ENCODE measurements at places on chromosomes 4 and X.
A peak's percentile ranks its signal among the peaks of the same experiment; 100 is the strongest.

GRCh38 chrX:42771506-42772335 lies 6.2 kb downstream of the PPP1R2C start:
- no peak for DNase-seq

DNA sequence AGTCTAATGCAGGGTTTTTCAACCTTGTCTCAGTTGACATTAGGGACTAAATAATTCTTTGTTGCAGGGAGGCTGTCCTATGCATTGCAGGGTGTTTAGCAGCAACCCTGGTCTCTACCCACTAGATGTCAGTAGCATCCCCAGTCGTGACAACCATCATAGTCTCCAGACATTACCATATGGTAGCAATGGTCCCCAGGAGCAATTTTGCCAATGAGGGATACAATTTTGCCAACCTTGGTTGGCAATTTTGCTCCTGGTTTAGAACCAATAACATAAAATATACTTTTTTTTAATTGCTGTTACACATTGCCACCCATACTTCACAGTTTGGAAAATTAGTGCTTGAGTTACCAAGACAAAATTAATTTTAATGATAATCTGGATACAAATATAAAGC lies 6.0 kb downstream of the EREG start:
- no peak for DNase-seq

GRCh38 chr4:8468746-8469535 lies 28.4 kb downstream of the TRMT44 start:
- DNase-seq = no peak

- DNase-seq = no peak
These were observed 939.8 kb downstream of the GLUD2 start for GRCh38 chrX:121987163-121987562.

DNA sequence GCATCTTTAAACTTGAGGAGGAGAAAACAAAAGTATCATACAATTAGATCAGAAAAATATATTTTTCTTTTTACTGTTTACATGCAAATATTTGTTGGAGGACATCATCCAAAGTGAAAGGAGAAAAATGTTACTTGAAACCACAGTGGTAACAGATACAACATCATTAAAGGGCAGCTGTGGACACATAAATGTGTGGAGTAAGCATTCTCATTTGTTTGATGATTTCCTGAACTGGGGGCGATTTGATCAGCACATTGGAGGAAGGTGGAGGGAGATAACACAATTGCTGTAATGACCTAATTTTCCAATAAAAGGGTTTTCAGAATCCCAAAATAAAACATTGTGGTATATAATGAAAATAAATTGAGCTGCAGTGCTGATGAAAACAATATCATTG lies 314.5 kb upstream of the HS3ST1 start:
- no peak for DNase-seq

- DNase-seq = peak; percentile 66
These were observed 12.0 kb downstream of the SHOX start for GRCh38 chrX:642436-643240.

DNA sequence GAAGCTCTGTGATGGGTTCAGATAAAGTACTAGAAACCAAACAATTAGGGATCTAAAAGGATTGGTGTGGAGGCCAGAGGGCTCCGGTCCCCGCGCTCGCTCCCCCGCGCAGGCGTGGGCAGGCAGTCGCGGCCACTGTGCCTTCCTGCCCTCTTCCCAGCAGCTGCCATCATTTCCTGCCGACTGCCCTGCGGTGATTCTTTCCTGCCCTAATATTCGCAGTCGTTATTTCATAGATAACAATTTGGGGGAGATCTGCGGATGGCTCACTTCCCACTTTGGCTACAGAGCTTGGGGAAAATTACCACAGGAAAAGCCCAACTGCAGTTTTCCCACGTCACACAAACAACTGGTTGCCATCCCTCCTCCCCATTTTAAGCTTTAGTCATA lies 2.2 kb downstream of the GRIA2 start:
- DNase-seq = no peak

- DNase-seq = no peak
These were observed 63.7 kb upstream of the CAMK2D start for GRCh38 chr4:113825272-113825671.

DNA sequence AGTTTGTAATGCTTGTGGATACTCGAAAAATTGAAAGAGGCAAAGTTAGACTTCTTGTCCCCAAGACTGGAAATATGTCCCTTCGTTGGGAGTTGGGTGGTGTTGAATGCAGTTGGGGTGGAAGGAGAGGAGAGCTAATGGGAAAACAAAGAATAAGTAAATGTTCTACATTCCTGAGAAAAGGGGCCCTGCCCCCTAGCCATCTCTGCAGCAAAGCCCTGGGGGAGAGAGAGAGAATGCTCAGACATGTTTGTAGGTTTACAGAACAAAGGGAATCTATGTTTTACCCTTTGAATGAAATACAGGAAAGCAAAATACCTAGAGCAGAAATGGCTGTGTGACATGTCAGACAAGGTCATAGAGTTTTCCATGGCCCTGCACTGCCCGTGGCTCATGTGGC lies 88.1 kb downstream of the RASL11B start:
- no peak for DNase-seq

DNA sequence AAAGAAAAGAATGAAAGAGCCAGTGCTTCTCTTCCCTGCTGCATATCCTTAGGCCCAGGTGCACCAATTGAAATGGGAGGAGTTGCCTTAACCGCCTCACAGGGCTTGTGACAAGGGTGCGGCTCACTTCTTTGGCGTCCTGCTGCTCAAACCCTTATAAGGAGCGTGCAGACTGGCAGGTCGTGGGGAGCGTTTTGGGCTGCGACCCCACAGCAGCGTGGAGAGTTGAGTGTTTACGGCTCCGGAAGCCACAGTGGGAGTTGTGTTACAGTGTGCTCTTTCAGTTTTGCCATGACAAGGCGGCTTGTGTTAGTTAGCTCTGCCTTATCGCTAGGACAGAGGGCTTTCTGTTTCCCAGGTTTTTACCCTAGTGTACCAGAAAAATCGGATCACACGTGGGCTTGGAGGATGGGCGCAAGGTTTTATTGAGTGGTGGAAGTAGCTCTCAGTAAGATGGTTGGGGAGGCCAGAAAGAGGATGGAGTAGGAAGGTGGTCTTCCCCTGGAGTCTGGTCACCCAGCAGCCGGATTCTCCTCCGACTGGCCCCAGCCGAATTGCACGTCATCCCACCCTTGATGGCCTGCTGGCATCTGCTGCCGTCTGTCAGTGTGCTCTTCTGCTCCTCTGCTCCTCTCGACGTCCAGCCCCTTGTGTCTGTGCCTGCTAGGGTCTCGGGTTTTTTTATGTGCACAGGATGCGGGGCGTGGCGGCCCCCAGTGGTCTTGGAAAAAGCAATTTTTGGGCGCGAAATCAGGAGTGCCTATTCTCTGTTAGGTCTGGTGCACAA lies 718.9 kb downstream of the ARAP2 start:
- no peak for DNase-seq

GRCh38 chr4:168744021-168744420 lies 247.2 kb downstream of the PALLD start:
- no peak for DNase-seq

DNA sequence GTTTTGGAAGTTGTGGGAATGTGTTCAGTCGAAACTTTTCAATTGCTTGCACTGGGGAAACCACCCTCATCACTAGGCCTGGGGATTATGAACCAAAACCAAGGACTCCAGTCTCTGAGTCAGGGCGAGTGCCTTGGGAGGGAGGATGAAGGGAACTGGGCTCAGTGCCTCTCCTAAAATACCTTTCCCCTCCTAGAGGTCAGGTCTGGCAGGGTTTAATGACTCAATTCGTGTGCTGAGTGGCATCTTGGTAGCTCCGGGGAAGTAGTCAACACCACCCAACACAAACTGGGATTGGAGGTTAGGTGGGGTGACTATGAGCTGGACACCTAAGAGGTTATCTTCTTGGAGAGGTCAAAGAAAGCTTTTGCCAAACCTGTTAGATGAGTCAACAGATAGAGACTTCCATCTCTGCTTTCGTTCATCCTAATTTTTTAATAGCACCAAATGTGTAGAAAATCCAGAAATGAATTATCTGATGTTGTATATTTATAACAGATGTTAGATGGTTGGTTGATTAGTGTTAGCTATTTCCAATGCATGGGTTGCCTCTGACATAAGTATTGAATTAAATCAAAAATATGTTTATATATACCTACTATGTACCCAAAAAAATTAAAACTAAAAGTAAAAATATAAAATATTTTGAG lies 202.8 kb downstream of the SHROOM3 start:
- DNase-seq = no peak

DNA sequence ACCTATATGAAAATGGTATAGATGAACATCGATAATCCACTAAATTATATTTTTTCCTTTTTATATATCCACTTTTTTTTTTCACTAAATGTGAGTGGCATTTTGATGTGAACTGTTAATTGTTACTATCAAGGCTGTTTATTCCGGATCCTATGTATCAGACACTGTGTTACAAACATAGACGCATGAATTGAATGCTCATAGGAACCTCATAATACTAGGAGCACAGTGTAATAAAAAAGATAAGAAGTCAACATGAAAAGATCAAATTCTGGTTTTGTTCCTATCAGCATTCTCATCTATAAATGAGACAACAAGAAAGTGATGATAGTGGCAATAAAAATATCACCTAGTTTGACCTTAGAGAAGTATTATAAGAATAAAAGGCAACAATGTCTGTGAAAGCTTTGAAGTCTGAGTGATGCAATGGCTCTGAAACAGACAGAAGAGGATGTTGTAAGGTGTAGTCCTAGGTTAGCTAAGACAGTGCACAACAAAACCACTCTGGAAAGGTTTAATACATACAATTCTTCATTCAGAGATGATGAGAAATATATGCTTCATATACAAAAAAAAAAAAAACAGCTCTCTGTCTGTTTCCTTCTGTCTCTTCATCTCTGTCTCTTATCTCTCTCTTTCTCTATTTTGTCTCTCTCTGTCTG lies 148.6 kb upstream of the NLGN4X start:
- DNase-seq = no peak

- DNase-seq = no peak
These were observed 287.2 kb downstream of the TMA16 start for GRCh38 chr4:163781726-163782125.

- no peak for DNase-seq
These were observed 10.5 kb downstream of the TBC1D19 start for GRCh38 chr4:26594371-26594770.

DNA sequence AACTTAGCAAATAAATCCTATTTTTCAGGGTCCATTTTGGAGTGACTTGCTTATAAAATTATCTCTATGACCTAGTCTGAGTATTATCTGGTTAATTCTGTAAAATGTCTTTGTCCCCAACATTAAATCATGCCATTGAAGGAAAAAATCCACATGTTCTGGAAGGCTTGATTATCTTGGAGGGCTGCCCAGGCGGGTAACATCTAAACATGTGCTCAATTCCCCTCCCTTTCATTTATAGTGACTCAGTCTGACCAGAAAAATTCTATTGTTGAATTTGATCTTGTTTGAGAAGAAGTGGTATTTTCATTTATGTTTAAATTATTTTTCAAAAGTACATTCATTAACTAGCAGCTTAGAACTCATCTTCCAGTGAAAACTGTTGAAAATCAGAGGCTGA lies 55.4 kb upstream of the SLC10A7 start:
- DNase-seq = no peak

DNA sequence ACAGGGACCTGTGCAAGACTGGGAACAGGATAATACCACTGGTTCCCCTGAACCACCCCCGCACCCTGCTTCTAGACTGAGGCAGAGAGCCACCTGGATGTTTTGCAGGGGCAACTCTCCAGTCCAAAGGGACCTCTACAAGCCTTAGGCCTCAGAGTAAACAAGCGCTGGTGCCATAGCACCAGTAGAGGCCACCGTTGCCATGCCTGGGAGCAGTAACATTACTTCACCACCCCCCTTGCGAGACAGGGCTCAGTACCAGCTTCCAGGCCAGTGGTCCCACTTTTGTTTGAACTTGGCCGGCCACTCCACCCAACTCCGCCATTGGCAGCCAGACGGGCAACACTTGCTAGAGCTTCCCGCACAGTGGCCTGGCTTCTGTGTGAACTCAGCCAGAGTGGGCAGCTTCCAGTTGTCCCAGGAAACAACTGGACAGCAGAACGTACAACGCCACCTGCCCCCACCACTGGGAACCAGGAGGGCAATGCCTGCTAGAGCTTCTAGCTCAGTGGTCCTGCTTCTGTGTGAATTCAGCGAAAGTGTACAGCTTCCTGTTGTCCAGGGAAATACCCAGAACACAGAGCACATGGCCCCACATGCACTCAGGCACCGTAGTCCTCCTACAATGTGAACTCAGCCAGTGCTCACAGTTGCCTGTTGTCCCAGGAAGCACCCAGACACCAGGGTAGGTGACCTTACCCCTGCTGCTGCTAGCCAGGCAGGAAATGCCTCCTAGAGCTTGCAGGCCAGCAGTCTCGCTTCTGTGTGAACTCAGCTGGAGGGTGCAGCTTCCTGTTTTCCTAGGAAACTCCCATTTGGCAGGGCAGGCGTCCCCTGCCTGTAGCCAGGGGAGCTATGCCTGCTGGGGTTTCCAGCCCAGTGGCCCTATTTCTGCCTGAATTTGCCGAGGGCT lies 39.9 kb upstream of the PCDH19 start:
- DNase-seq = no peak

DNA sequence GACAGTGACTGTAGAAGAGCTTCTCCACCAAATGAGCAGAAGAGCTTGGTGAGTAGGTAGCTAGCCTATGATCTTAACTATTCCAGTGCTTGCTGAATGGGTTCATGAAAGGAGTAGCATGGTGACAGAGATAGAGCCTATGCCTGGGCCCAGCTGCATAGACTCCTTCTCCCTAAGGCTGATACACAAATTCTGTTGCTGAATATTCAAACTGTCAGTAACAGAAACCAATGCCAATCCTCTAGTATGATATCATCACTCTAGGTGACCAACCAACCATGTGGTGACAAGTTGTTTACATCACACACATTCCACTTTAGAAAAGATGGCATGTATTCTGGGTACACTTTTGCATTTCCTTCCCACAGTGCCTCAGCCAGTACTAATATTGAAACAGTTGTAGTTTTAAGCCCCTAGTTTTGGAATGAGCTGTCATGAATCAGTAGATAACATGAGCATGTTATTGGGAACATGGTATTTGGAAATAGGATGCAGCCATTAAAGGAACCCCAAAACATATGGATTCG lies 103.4 kb upstream of the GRXCR1 start:
- DNase-seq = no peak

DNA sequence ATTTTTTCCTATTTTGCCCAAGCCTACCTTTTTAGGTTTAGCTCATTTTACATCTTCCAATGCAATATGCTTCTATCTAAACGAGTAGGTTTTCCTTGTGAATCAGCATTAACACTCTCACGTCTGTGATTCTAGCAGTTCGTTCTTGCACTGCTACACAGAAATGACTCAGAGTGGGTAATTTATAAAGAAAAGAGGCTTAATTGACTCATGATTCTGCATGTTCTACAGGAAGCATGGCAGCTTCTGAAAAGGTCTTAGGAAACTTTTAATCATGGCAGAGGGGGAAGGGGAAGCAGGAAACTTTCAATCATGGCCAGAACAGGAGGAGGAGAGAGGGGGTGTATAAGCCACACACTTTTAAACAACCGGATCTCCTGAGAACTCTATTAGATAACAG lies 44.9 kb downstream of the SPANXN1 start:
- DNase-seq = no peak

GRCh38 chrX:38437093-38437492 lies 84.7 kb downstream of the OTC start:
- DNase-seq = no peak

Data from coronary artery (tissue), 2 donors.